ENCODE measurements at places on chromosomes 3 and 15. TPM values are rescaled to one million over a fixed set of nuclear protein-coding genes. Genes with fewer than 3 reads are reported as not detected.

The ADAMTS17 gene
- 17.8 TPM for total RNA-seq

The GRIP2 gene
- total RNA-seq = 2.4 TPM

The MUC20 gene
- 13.8 TPM for total RNA-seq

The HRG gene
- not detected for total RNA-seq

The SRGAP3 gene
- total RNA-seq = 58.5 TPM

The XCR1 gene
- total RNA-seq = 0.06 TPM

The MINAR1 gene
- total RNA-seq = 0.62 TPM

The WWTR1 gene
- total RNA-seq = 46.5 TPM

The TMC3 gene
- 0.31 TPM for total RNA-seq

GRCh38 chr3:45026038-45026437 is at the start of gene CLEC3B:
CLEC3B (plus strand) TSS chr3:45026303; CDS start chr3:45026363, 60 bp downstream.
- peak; percentile 69 for DNase-seq

- DNase-seq = peak; percentile 85
Measured at GRCh38 chr3:49839193-49839809, 17.1 kb downstream of the TRAIP start.

GRCh38 chr15:74541494-74542165 is 610 bp downstream of the ARID3B start:
- peak; percentile 32 for DNase-seq

GRCh38 chr15:75760704-75761435 is 48.2 kb upstream of the CSPG4 start:
- DNase-seq = no peak

DNA sequence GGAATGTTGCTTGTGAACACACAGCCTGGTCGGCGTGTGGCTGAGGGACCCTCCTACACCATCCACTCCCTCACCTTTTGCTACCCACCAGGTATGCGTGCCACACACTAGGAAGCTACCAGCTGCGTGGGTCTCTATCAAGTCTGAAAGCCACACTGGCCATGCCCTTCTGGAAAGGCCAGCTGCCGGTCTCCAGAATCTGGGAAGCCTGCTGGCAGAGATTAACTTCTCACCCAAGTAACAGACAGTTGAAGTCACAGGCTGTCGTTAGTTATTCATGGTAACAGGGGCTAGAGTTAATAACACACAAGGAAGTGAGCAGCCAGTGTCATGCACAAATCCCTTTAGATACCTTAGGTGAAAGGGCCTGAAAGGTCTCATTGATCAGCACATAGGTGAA is 48.1 kb downstream of the SUSD5 start:
- DNase-seq = no peak

- DNase-seq = peak; percentile 54
Measured at GRCh38 chr3:160801386-160802118, 45.5 kb downstream of the PPM1L start.

DNA sequence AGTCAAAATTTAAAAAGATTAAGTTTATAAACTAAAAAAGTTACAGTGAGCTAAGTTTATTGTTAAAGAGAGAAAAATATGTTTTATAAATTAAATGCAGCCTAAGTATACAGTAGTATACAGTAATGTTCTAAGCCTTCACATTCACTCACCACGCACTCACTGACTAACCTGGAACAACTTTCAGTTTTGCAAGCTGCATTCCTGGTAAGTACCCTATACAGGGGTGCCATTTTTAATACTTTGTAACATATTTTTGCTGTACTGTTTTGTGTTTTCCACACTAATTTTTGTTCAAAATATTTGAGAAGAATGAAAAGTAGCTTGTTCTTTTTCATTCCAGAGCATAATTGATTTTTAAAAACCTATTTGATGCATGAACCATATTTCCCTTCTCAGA is 524.9 kb downstream of the RBMS3 start:
- no peak for DNase-seq

DNA sequence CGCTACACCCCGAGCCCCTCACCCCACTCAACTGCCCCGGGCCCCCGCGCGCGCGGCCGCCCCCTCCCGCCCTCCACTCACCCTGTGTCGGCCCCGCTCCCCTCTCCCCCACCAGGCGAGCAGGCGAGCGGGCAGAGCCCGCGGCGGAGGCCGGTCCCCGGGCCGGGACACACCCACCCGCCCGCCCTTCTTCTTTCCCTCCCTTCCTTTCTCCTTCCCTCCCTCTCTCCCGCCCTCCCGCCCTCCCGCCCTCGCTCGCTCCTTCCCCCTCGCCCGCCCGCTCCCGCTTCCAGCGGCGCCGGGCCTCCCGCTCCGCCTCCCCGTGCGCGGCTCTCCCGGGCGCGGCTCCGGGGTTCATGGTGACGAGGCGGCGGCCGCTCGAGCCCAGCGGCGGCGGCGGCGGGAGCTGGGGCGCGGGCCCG is at the start of gene CTDSPL:
TSS of gene CTDSPL (plus strand) at position 261 of the 422 bp plus-strand sequence. CDS start 320 bp downstream, outside the sequence.
- no peak for DNase-seq

DNA sequence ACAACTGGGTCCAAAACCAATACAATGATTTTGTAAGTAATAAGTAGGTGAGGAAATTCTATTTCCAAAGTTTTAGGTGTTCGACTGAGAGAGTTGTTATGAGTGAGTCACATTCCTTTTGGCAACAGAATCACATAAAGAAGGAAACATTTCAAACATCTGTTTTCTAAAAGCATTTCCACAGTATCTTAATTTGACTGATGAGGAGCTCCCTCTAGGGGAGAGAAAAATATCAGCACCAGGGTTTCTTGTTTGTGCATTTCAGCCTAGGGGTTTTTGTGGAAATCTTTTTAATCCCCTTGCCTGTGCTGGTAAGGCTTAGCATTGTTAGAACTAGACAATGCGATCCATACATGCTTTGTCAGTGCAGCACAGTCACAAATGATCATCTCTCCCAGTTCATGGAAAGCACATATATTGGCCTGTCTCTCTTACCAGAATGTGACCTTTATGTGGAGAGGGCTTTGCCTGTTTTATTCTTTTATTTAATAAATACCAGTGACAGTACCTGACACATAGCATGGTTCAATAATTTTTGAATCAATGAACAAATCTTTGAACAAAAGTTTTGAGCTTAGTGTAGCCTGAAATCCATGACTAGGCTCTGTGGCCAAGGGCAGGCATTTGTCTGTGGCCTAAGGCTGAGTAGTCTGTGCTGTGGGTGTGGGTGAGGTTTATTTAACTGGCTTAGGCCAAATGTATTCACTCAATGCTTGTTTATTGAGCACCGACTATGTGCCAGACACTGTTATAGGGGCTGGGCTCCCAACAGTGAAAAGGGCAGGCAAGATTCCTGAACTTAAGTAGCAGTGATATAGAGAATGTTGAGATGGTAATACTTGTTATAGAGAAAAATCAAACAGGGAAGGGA is 21.1 kb upstream of the IQCF6 start:
- peak; percentile 21 for DNase-seq

DNA sequence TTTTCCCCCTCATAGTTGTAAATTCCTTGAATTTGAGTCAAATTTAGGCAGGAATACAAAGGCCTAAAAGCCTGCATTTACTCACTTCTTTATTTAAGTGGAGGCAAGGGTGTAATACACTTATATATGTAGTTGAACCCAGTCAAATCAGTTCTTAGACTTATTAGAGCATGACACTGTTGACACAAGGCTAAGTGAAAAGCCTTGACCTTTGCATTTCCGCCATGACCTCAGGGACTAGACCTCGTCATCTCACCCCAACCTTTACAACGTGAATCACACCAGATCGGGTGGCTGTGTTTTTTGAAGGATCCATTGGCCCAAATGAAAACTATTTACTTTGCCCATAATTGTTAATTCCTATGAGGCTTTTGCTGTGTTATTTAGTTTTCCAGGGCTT is 774.4 kb downstream of the ROBO1 start:
- no peak for DNase-seq

DNA sequence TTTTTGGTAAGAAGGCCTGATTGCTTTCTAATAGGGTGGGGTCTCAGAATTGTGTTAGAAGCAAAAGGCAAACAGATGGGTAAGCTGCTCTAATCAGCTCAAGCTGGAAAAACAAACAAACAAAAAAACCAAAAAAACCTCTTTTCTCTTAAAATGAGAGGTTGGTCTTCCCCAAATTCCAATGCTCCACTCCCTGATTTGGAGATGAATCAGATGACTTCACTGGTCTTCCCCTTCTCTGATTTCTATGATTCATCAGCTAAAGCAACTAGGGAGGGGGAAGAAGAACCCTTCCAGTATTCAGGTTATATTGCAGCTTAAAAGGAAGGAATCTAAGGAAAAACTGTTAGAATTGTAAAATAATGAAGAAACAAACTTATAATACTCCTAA is 9.6 kb upstream of the ANXA2 start:
- DNase-seq = no peak

DNA sequence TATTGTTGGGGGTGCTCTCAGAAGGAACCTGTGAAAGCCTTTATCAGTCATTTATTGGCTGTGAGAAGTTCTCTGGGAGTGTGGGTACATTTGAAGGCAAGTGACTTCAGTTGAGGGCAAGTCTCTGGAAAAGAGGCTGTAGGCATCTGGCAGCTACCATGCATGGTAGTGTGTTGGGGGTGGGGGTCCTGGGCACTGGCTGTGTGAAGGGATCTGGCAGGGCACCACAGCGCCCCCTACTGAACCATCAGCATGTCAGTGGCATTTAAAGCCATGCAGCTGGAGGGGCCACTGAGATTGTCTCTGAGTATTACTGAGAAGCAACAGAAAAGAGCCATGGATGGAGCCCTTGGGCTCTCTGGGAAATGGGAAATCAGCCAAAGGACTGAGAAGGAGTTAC is 30.6 kb downstream of the CRTAP start:
- DNase-seq = peak; percentile 48

GRCh38 chr3:127544803-127545201 is 45.7 kb downstream of the TPRA1 start:
- no peak for DNase-seq

DNA sequence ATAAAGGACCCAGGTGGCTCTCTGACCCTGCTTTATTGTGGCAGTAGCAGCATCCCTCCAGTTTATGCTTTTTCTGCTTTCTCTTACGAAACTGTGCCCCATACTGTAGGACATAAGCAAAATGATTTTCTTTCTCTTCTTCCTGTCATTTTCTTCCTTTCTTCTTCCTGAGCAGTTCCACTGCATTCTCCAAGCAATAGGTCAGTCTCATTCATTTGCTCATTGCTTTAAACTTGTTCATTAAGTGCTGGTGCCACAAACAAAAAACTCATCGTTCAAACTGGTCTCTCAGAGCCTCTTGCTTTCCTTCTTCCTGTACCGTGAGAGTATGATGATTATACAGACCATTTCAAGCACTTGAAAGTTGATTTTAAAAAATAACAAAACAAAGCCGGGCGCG is 66.8 kb downstream of the PDE8A start:
- no peak for DNase-seq

DNA sequence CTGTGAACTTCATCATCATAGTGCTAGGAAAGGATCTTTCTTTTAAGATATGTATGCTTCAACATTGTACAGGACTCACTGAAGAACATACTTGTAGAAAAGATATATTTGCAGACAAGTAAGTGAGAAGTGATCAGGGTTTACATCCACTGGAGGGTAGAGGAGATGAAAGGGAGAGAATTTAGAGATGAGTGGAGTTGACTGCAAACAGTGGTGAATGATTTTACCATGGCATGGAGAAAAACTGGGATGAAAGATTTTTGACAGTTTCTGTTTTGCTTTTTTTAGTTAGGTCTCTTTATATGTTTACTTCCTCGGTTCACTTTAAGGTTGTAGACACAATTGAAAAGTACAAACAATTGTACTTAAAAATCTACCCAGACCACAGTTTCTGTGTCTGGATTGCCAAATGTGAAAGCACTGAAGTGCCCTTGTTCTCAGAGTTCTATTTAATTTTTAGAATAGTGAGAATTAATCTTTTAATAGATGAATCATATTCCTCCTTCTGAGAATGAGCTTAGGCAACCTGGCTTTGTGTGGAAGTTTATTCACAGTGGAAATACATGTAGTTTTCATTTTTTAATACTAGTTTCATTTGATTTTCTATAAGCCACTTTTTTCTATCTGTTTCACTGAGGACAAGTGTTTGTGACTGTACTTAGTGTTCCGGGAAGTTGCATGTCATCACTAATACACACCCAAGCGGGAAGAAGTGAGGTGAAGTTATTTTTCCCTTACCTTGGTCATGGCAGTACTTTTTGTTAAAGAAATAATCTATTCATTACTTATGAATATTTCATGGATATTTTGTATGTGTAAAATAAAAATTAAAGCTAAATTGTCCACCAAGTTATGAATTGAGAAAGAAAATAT is 1.8 kb upstream of the GPR171 start:
- DNase-seq = no peak

GRCh38 chr3:138051947-138052802 is 42.2 kb downstream of the CLDN18 start:
- peak; percentile 61 for DNase-seq

DNA sequence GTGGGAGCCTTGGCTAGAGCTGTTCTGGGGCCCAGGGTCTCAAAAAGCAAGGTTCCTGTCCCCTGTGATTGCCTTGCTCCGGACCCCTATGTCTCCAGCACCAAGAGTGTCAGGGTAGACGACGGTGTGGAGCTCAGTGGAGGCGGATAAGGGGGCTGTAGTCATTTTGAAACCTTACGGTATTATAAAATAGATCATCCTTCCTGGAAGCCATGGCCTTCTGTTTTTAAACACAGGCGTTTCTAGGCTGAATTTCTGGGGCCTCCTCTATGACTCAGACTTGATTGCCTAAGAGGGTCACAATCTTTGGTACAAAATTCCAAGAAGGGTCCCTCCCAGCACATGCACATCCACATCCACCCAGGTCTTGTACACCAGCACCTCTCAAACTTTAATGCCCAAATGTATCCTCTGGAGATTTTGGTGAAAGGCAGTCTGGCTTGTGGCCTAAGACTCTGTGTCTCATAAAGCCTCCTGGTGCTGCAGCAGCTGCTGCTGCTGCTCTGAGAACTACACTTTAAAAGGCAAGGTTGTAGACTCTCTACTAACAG is 70.5 kb upstream of the XCR1 start:
- peak; percentile 23 for DNase-seq

DNA sequence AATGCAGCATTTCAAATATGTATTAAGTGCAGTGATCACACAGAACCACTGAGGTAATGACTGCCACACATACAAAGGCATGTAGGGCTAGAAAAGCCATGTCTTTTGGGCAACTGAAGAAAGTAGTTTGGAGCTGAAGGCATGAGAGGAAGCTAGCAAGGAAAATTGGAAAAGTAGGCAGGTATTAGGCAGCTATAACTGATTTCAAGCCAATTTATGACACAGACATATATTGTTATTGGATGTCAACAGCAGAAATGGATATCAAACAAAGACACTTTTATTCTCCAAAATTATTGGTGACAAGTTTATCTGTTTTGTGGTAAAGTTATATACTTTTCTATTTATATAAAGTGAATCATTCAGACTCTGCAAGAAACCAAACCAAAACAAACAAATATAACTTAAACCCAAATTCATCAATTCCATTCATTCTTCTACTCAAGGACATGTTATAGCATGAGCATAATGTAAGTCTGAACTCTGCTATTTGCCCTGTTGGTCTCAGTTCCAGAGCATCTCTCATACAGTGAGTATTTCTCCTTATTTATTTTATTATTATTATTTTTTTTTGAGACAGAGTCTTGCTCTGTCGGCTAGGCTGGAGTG is 307.4 kb upstream of the COL8A1 start:
- no peak for DNase-seq

DNA sequence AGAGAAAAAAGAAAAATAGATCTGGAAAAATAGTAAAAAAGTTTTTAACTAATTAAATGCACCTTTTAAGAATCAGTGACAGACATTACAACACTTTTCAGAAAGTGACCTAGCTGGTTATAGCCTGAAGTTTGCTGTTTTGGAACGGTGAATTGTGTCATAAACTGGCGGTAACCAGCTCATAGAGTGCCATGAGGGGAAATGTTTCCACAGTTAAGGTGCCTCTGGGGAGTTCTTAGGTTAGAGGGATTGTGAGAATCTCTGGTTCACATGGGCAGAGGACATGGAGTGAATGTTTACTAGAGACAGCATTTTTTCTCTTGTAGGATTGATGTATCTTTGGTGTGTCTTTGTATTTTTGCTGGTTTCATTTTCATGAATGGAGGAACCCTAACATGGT is 2.8 kb downstream of the TBC1D23 start:
- no peak for DNase-seq
